ENCODE measurements at places on chromosomes 4 and X. TPM values are rescaled to one million over a fixed set of nuclear protein-coding genes. Genes with fewer than 3 reads are reported as not detected.

HERC5 gene
- total RNA-seq: 4.0 TPM

MFAP3L gene
- total RNA-seq: 4.8 TPM

AMOT gene
- total RNA-seq: 0.02 TPM

XKRX gene
- 0.89 TPM for total RNA-seq

APOOL gene
- 7.3 TPM for total RNA-seq

TEX11 gene
- total RNA-seq: not detected

EVC gene
- total RNA-seq: 8.0 TPM

GJB1 gene
- total RNA-seq: 0.09 TPM

PLXNB3 gene
- total RNA-seq: 3.9 TPM

TMEM187 gene
- total RNA-seq: 5.3 TPM

STATH gene
- not detected for total RNA-seq

RHOXF2B gene
- not detected for total RNA-seq

RAI2 gene
- 0.17 TPM for total RNA-seq

TSPAN7 gene
- 3.0 TPM for total RNA-seq

RADX gene
- total RNA-seq: 0.06 TPM

USP17L12 gene
- total RNA-seq: not detected

FABP2 gene
- total RNA-seq: not detected

RASGEF1B gene
- 0.06 TPM for total RNA-seq

RRH gene
- 0.14 TPM for total RNA-seq

UNC5C gene
- total RNA-seq: not detected

ITM2A gene
- total RNA-seq: 0.10 TPM

ESX1 gene
- total RNA-seq: 0.09 TPM

FGFR3 gene
- 2.7 TPM for total RNA-seq

FGA gene
- 18.7 TPM for total RNA-seq

PWWP3B gene
- 0.01 TPM for total RNA-seq

PDE6B gene
- total RNA-seq: not detected

ZGRF1 gene
- total RNA-seq: 3.4 TPM

ERVMER34-1 gene
- total RNA-seq: 0.71 TPM

CENPVL2 gene
- total RNA-seq: not detected

HMX1 gene
- 0.10 TPM for total RNA-seq

TRPC5OS gene
- total RNA-seq: not detected

ETDA gene
- total RNA-seq: not detected

HELT gene
- not detected for total RNA-seq

CTSO gene
- total RNA-seq: 0.99 TPM

RGN gene
- total RNA-seq: not detected

PCDH10 gene
- 0.11 TPM for total RNA-seq

SH3BP2 gene
- total RNA-seq: 4.8 TPM

PAGE5 gene
- not detected for total RNA-seq

BEX5 gene
- total RNA-seq: not detected

GLUD2 gene
- total RNA-seq: 2.2 TPM

H2BW1 gene
- not detected for total RNA-seq

ADGRL3 gene
- 0.06 TPM for total RNA-seq

DMD gene
- total RNA-seq: 0.02 TPM

HSD17B10 gene
- total RNA-seq: 197 TPM

PPM1K gene
- 0.68 TPM for total RNA-seq

KLHL15 gene
- 3.5 TPM for total RNA-seq

MOB1B gene
- 5.7 TPM for total RNA-seq
